ENCODE measurements at places on chromosomes 4 and X.

DNA sequence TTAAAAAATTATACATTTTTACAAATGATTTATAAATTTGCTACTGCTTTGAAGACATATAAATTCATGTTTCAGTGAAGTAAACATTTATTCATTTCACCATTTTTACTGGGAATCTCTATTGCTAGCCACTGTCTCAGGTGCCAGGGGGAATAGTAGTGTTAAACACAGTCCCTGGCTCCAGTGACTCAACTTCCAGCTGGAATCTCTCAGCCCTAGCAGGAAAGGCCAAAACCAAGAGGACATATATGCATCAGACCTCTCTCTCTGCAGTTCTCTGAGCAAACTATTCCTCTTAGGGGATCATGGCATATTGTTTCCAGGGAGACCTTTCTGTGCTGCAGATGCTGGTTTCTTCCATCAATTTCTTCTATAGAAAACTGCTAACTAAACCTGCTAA lies 1009.0 kb upstream of the LCORL start:
- DNase-seq = no peak

DNA sequence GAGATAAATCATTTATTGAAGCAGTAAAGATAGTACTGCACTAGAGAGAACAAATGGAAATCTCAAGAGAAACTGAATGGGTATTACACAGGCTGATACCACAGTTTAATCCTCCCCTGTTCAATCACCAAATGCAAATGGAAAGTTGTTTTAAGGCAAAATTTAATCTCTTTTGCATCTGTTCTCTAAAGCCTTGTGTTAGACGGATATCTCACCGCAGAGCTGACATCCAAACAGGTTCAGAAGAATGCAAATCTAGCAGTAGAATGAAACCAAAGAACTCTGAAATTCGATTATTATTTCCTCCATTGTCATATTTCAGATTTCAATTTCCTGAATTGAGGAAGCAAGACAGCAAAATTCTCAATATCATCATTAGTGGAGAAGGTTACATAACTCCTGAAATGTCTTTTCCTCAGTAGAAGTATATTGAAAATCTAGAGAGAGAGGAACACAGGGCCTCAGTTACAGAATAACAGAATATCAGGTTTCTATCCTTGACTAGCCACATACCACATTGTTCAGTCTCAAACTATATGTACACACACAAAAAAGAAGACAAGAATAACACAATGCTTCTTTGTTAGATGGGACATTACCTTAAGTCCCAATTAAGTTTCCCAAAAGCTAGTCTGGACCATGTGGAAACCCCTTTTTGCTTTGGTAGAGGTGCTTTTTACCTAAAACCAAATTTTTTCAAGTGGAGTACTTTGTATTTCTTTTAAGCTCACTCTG lies 94.1 kb upstream of the BANK1 start:
- DNase-seq = no peak

DNA sequence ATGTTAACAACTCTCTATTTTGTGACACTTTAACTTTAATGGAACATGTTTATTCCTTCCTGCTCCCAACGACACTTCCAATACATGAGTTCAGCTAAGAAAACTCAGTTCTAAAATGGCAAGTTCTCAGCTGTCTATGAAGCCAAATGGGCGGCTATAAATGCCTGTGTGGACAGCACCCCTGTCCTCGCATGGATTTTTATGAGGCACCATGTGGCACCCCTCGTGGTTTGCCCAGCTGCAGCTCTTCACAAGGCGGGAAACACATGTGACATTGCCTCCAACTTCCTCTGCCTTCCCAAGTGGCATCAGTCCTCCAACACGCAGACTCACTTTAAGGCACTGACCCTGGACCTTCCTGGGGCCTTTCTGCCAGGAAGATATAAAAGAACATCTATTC lies 48.0 kb downstream of the SH3RF1 start:
- DNase-seq = no peak

DNA sequence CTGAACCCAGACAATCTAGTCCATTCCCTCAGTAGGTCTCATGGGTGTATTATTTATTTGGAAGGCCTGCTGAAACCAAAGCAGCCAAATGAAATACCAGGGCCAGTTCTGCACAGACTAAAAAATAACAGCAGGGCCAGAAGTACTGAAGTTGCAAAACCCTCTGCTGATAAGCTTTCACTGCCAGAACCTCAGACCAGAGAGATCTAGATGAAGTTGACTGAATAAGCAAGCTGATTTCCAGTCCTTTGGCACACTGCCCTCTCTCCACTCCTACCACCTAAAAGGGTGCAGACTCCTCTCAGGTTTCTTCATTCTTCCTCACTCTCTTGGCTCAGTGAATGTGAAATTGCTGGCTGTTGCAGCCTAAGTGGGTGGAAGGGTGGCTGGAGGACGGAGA lies 276.7 kb upstream of the KLF3 start:
- no peak for DNase-seq

GRCh38 chr4:184032091-184032490 lies 127.0 kb downstream of the STOX2 start:
- DNase-seq = no peak

DNA sequence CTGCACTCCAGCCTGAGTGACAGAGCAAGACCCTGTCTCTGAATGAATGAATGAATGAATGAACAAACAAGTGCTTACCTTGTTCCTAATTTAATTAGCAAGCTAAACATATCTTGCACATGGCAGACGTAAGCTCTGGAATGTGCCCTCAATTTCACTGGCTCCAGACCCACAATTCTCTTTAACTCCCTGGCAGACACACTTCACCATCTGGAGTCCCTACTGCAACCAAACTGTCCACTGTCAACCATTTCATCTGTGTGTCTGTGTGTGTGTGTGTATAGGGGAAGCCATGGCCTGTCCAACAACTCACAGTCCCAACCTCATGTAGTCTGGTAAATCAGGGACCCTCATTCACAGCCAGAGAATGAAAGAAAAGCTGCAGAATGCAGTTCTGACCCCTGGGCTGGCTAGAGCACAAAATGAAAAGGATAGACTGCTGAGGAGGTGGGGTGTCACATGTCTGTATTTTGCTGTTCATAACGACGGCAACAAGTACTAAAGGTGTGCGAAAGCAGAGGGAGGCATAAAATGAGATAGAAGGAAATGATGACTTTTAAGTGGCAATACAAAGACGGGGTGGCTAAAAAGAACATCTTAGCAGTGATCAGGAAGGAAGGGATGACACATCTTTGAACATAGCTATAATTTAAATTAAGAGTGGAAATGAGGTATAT lies 114.1 kb downstream of the TSPAN5 start:
- DNase-seq = no peak

- DNase-seq = peak; percentile 16
Measured at GRCh38 chr4:71275570-71275969, 63.2 kb upstream of the SLC4A4 start.

DNA sequence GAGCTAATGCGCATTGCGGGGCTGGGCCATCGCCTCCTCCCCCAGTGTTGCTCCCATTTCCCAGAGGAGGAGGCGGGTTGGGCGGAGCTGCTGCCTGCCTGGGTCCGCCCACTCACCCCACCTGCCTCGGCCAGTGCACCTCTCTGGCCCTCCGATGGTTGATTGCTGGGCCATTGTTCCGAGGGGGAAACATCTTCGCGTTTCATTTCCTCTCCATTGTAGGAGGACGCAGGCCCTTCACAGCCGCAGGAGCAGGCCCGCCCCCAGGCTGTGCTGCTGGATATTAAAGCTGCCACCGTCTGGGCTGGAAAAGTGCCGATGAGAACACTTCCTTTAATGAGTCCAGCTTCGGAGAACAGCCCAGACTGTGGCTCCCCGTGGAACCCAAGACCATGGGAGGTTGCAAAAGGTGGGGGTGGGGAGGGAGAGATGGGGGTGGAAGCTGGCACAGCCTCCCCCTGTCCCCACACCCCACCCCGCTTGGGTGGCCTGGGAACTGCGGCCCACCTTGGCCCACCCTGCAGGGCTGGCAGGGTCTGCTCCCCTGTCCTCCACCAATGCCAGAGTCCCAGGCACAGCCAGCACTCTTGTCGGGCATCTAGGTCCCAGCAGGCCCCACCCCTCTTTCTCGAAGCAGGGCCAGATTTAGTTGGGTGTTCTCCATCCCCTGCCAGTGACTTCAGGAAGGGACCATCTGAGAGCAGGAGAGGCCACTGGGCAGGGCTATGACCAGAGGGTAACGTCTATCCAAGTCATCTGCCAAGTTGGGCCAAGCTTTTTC lies 96.6 kb downstream of the ADRA2C start:
- DNase-seq = no peak

- no peak for DNase-seq
Measured at GRCh38 chrX:114127411-114128025, 456.4 kb upstream of the HTR2C start.

GRCh38 chr4:152515678-152516077 lies 20.2 kb downstream of the FBXW7 start:
- DNase-seq = no peak

DNA sequence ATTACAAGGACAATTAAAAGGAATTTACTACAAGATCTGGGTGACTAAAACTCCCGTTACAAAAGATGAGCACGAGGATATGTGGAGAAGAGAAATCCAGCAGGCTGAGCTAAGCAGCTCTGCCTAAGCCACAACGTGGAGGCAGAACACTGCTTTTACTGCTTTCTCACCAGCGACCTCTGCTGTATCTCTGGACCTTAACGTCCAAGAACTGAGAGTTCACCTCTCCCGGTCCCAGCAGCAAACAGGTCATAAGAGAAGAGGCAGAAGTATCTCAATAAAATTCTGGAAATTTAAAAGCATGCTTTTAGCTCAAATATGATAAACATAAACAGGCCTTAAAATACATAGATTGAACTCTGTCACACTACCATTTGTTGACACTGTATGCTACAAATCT lies 81.0 kb downstream of the ADGRA3 start:
- no peak for DNase-seq

GRCh38 chr4:3447431-3448395 lies 5.9 kb downstream of the HGFAC start:
- no peak for DNase-seq

GRCh38 chr4:29131304-29131703 lies 1588.9 kb upstream of the PCDH7 start:
- DNase-seq = no peak

- no peak for DNase-seq
Measured at GRCh38 chrX:137563681-137564651, 2.0 kb upstream of the ZIC3 start.

GRCh38 chr4:138185859-138186645 lies 56.1 kb downstream of the SLC7A11 start:
- DNase-seq = no peak

- DNase-seq = no peak
Measured at GRCh38 chrX:22313766-22314165, 41.1 kb downstream of the CBLL2 start.

DNA sequence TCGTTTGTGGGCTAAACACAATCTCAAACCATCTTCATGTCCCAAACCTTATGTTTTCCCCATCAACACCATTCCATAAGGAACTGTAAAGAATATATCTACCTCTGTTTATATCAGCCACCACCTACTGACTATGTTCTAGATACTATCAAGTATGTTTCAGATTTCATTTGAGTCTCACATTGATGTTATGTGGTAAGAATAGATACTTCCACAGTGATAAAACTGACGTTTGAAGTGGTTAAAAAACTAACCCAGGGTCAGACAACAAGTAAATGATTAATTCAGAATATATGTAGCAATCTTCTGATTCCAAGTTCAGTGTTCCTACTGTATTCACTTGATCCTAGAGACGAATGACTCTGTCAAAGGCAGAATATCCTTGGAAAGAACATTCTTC lies 156.8 kb upstream of the RASGEF1B start:
- DNase-seq = no peak

GRCh38 chrX:43808231-43808630 lies 74.0 kb downstream of the MAOB start:
- no peak for DNase-seq

DNA sequence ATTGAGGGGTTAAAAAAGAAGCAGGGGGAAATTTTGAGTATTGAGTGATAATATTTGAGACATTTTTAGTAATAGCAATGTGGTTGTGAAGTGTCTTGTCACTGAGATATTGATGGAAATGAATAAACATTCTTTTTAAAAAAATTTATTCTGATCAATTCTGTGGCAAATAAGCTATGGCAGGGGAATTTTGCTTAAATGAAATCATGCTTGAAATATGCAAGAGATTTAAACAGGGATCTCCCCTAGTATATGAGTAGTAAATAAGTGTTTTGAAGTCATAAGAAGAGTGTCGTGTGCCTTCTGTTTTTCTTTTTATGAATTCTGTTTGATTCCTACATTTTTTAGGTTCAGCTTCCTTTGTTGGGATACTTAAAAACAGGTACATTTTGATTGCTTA lies 23.2 kb downstream of the IL15 start:
- DNase-seq = no peak

DNA sequence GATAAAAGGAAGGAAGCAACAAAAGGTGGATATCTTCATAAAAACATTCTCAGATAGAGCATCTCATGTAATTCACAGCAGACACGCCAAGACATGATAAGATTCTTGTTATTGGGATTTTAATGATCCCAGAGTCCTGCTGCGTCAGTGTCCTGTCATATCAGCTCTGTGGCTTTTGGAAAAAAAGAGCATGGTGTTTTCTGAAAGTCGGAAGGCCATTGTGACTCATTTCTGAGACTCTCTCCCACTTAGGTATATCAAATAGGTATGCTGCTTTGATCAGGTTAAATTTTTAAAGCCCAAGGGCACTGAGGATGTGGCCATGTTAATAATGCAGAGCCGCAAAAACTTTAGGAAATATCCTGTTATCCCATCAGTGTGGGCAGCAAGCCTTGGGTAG lies 481.0 kb downstream of the KCNIP4 start:
- DNase-seq = no peak

DNA sequence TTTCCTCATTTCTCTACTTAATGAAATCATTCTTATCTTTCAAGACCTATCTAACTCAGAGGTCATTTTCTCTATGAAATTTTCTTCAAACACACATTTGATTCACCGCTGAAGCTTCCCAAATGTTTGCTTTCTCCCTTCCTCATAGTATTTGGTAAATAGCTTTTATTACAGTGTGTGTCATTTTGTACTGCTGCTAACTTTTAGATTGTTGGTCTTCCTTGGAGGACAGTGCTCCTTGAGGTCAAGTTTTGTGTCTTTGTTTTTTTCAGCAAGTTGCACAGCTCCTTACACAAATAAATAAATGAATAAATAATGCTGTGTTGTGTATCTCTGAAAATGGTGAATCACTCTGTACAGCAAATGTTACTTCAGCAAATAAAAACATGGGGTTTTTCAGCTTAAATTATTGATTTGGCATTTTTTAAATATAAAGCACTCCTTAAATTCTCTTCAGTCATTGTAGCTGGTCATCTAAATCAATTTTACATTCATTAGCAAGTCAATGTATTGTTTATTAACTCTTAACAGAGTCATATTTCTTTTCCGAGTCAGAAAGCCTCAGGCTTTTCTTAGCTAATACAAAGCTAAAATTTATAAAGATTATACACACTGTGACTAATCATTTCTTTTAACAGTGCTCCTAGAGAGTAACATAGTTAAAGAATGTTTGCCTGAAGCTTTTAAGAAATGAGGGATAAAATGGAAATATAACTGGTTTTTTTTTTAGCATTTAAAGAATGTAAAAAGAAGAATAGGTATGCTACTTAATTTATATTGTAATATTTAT lies 30.1 kb upstream of the MAD2L1 start:
- DNase-seq = no peak

GRCh38 chr4:108532738-108533137 lies 87.6 kb upstream of the RPL34 start:
- DNase-seq = no peak
